ENCODE measurements at places on chromosomes 11 and 22.

DNA sequence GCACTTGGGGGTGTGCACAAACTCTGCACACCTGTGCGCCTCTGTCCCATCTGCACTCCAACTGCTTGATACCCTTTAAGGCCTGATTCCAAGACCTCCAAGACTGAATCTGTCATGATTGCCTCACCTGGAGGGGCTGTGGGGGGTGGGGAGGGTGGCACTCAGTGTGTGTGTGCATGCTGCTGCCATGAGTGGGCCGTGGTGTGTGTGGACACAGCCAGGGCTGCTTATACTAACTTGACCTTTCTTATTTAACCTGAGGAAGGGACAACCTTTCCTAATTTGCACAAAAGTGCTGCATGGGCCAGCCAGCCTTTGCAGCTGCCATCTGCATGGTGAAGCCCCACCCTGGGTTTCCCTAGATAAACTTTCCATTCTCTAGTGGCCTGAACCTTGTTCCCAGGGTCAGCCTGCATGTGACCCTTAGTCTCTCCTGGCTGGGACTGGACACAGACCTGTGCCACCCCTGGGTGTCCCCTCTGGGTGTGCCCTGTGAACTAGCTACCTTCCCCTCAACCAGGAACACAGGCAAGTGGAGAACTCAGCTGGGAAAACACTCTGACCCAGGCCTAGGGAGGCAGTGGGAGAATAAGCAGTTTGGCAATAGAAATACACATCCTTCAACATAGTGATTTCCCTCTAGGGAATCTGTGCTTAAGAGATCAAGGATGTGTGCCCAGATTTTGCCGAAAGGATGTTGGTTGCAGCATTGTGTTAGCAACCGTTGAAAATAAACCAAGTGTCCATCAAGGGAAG is 45.4 kb upstream of the DKK3 start:
- DNase-seq = no peak

GRCh38 chr22:38753948-38754750 is 1.6 kb downstream of the SUN2 start:
- DNase-seq = no peak

DNA sequence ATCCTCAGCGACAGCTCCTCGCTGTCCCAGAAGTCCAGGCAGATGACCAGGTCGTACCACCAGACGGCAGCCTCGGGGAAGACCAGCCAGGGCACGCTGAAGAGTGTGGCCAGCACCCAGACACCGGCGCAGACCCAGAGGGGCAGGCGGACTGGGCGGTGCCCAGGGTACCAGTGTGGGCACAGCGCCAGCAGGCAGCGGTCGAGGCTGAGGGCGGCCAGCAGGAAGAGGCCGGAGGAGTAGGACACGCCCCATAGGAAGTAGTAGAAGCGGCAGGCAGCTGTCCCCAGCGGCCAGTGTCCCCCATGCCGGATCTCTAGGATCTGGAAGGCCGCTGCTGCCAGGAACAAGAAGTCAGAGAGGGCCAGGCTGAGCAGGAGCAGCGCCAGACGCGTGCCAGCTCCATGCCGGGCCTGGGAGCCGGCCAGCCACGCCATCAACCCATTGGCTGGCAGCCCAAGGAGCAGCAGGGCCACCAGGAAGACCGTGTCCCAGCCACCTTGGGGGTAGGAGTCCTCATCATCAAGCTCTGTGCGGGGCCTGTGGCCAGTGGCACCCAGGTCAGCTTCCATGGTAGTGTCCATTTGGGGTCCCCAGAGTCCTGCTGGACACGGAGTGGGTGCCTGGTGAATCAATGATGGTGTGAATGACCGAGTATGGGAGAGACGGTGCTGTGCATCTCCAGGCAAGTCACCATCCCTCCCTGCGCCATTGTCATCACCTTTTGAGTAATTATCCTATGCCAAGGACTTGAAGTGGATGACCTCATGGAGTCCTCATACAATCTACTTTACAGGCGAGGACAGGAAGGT is at the start of gene GPR152:
TSS of gene GPR152 (minus strand) at position 589 of the 812 bp plus-strand sequence. CDS start at position 584, 5 bp downstream.
- DNase-seq = no peak

DNA sequence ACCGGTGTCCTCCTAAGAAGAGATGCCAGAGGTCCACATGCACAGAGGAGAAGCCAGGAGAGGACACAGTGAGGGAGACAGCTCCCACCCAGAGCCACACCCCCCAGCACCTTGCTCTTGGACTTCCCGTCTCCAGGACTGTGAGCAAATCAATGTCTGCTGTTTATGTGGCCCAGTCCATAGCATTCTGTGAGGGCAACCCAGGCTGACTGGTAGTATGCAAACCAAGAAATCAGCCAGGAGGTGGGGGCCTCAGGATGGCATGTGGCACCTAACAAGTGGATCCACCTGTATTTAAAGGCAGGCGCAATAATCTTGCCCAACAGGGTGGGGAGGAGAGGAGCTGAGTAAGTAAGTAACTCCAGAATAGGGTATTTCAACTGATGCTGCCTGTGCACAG is 136.4 kb downstream of the BRD1 start:
- no peak for DNase-seq

DNA sequence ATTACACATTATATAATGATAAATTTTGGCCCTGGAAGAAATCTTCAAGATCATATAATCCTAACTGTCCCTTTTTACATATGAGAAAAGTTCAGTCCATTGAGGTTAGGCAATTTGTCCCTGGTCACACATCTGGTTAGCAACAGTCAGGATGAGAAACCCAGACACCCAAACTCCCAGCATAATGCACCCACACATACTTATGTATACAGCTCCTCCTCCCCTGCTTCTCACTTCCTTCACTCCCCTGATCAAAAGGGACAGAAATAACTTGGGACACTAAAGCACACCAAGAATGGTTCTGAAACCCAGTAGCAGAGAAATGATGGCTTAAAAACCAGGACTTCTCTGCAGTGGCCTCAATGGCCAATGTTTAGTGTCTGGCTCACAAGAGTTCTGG is 11.1 kb downstream of the NUMA1 start:
- no peak for DNase-seq

GRCh38 chr22:38298312-38299005 is 18.8 kb downstream of the CSNK1E start:
- DNase-seq = peak; percentile 43

DNA sequence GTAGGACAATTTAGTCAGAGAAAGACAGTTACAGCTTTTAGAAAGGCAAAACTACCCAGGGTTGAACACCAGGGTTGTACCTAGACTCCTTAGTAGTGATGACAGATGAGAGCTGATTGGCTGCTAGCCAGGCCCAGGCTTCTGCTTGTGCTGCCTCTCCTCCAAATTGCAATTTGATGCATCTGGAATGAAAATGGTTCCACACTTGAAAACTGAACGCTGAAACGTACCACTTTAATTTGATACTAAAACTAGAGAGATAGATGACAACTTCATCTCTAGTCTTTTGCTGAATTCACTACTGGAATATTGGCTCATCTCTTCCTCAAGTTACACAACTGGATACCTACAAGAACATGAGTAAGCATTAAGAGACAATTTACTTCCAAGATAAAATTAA is 19.2 kb upstream of the FNBP4 start:
- no peak for DNase-seq

- no peak for DNase-seq
Measured at GRCh38 chr11:92295175-92296137, 70.8 kb downstream of the FAT3 start.

- no peak for DNase-seq
Measured at GRCh38 chr11:12890476-12890875, 118.6 kb upstream of the RASSF10 start.

GRCh38 chr22:30637701-30638114 is 2.1 kb downstream of the SLC35E4 start:
- no peak for DNase-seq

DNA sequence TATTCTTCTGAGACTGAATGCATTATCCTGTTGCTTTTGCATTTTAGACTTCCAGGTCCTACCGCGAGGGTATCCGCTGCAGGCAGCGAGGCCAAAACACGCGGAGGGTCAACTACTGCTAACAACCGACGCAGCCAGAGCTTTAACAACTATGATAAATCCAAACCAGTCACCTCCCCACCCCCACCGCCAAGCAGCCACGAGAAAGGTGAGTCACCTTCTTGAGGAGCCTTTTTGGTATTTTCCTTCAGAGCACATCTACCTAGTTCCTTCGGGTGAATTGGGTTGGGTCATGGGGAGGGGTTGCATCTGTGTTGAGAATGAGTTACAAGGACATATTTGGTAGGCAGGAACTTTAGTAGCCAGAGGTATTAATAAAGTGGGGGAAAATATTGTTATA is 179.8 kb downstream of the NAV2 start:
- DNase-seq = no peak

All from stimulated activated CD4-positive, alpha-beta T cell treated with anti-CD3 and anti-CD28 coated beads, Interleukin-4, amount 100 ng/mL, for 4 hours (primary cell).